Effector CD4-positive, alpha-beta T cell (primary cell): ENCODE measurements at places on chromosomes 12 and 14.

DNA sequence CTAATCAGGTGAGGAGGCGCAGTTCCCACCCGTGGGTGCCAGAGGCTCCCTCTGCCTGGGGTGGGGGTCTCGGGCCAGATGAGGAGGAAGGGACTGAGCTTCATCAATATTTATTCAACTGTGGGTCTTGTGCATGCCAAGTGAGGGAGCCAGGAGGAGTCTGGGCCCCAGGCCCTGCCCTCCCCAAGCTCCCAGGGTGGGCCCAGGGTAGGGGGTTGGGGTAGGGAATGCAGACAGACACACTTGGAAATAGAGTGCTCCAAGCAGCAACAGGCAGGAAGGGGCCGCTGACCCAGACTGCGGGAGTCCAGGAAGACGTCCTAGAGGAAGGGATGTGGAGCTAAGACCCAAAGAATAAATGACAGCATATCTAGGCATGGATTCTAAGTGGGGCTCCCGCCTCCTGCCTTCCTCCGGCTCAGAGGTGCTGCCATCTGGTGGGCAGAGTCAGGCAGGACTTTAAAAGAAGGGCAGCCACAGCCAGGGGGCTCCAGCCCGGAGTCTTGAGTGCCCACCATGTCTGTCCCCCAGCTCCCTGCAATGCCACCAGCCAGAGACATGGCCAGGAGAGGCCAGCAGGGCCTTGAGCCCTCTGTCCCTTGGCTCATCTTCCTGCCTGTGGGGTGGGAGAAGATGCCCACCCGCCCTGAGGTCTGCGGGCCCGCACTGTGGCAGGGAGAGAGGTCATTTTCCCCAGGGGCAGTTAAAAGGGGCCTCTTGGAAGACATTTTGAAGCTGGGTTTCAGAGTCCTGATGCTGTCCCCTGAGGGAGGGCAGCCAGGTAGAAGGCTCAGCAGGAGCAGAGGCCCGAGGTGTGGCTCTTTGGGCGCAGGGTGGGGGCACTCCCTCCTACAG is 70.1 kb downstream of the PHETA1 start:
- DNase-seq: peak; percentile 23

- DNase-seq: no peak
These were observed 4.1 kb downstream of the SHMT2 start for GRCh38 chr12:57233357-57234232.

GRCh38 chr12:107320033-107320928 is 226.9 kb upstream of the CRY1 start:
- DNase-seq: peak; percentile 71

- peak; percentile 64 for DNase-seq
These were observed 970 bp downstream of the CDH24 start for GRCh38 chr14:23056145-23056955.

- DNase-seq: peak; percentile 65
These were observed 576 bp downstream of the ERP29 start for GRCh38 chr12:112013601-112014402.

DNA sequence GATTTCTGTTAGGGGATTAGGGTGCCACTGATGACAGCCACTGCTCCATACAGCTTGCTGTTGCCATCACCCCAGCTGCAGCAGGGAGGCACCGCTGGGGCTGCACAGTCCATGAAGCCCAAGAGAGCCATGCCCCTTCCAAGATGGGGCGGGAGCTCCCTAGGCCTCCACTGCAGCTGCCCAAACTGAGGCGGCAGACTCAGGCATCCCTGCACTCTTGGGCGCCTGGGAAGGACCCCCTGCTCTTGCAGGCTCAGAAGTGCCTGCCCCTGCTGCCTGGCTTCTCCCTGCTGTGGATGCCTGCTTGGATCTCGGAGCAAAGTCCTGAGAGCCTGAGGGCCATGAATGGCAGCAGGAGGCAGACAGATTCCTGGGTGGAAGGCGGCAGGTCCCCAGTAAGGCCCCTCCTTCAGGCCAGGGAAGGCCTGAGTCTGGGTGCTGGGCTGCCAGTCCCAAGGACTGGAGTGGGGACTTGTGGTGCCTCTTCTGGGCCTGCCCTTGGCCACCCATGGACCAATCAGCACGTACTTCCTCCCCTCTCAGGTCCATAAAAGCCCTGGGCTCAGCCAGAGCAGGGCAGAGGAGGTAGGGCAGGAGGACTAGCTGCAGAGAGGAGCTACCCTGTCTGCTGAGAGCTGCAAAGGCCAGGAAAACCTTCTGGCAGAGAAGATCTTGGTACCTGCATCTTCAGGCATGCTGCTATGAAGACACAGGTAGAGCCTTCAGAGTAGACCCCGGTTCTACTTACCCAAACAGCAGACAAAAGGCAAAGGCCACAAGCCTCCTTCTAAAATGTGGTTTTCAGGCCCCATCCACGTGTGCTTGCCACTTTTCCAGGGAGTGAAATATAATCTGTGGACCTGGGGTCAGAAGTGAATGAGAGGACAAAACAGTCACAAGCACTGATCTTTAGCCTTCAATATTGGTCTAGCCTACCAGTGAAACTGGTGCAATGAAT is 30.0 kb upstream of the STK38L start:
- DNase-seq: no peak

GRCh38 chr12:132075714-132076553 is 68.2 kb downstream of the DDX51 start:
- no peak for DNase-seq

DNA sequence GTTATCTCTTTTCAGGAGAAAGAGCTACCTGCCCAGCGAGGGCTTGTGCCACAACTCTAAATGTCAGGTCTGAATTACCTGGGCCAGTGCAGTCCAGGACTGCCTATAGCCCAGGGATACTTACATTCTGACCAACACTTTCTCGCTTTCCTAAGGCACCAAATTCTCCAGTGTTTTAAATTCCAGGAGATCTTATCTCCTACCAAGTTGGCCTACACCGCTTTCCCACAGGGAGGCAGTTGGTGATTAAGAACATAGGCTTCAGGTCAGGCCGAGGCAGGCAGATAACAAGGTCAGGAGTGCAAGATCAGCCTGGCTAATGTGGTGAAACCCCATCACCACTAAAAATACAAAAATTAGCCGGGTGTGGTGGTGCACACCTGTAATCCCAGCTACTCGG is 41.1 kb downstream of the RPS29 start:
- no peak for DNase-seq

GRCh38 chr12:94874518-94875302 is 128.8 kb downstream of the NDUFA12 start:
- DNase-seq: no peak

DNA sequence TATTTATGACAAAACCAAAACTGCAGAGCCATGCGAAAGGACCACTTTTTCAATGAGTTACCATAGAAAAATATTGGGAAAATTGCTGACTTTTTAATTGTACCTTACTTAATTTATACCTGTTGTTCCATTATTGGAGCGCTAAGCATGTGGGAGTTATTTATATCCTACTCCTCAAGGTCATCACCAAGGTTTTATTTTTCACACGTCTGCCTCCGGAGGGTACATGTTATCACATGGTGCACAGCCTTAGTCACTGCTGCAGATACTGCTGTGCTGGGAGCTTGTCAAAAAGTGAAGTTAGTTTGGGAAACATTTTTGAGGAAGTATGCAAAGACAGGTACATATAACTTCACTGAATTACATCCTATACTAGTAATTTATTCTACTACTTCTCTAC is 1444.3 kb downstream of the AACS start:
- DNase-seq: no peak

GRCh38 chr12:79322905-79323304 is 367.9 kb downstream of the PAWR start:
- no peak for DNase-seq

GRCh38 chr12:84912198-84913128 is at the start of gene SLC6A15:
SLC6A15 (minus strand) TSS chr12:84912799; CDS start chr12:84892120, 20,679 bp downstream.
- DNase-seq: no peak

DNA sequence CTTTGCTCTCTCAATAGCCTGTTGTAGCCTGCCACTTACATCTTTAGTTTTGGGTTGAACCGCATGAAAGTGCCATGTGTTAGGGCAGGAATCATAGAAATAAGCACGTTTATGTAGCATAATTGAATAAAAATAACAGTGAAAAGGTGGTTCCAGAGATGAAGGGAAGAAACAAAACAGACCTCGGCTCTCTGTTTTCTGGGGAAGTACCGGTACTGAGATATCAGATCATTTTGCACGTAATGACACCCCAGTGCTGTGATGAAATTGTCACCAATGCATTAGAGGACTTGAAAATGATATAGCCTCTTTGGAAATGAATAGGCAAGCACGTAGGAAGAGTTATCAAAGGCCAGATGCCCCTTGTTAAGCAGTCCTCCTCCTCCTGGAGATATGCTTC is 42.5 kb upstream of the DLK1 start:
- DNase-seq: no peak

GRCh38 chr12:58801986-58802385 is 118.3 kb downstream of the LRIG3 start:
- no peak for DNase-seq

- no peak for DNase-seq
These were observed 10.6 kb upstream of the ANO6 start for GRCh38 chr12:45205165-45205825.

- no peak for DNase-seq
These were observed 7.9 kb downstream of the FOXN3 start for GRCh38 chr14:89408907-89409700.

DNA sequence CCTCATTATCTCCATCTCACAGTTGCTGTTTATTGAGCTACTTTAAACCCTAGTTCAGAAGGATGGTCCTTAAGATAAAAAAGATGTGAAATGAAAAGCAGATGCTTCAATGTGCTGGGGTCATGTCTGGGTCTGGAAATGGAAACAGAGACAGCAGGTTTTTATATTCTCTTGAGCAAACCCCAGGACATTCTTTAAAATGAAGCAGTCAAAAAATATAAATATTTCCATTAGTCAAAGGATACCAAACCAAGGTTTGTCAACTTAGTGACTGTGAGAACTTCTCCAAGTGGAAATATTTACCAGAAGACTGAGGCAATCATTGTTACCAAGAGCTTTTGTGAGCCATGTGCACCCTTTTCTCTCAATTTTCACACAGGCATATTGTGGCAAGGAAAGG is 102.5 kb upstream of the DIO2 start:
- no peak for DNase-seq

DNA sequence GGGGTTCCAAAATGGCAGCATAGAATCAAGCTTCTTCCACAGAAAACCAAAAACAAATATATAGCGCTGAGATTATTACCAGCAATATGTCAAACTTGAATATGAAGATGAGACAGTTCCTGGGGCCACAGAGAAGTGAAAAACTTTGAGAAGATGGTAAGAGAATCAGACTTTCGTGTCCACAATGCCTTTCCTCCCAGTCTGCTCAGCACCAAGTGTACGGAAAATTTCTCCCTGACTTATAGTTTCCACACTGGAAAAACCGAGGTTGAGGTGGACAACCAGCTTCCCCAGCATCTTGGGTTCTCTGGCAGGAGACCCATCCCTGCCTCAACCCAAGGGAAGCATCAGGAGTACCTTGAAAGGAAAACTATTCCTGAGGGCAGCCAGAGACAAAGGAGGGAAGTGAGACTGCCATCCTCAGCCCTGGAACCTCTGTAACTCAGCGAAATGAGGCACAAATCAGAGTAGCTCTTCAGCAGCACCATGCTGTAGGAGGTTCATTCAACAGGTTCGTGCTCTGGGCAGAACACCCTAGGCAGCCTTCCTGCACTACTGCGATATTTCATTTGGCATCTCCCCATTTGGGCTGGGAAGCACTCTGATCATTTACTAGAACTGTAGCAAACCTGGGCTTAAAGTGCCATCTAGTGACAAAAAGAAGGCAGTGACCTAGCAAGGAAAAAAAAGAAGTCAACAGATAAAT is 52.4 kb upstream of the CAPRIN2 start:
- no peak for DNase-seq

DNA sequence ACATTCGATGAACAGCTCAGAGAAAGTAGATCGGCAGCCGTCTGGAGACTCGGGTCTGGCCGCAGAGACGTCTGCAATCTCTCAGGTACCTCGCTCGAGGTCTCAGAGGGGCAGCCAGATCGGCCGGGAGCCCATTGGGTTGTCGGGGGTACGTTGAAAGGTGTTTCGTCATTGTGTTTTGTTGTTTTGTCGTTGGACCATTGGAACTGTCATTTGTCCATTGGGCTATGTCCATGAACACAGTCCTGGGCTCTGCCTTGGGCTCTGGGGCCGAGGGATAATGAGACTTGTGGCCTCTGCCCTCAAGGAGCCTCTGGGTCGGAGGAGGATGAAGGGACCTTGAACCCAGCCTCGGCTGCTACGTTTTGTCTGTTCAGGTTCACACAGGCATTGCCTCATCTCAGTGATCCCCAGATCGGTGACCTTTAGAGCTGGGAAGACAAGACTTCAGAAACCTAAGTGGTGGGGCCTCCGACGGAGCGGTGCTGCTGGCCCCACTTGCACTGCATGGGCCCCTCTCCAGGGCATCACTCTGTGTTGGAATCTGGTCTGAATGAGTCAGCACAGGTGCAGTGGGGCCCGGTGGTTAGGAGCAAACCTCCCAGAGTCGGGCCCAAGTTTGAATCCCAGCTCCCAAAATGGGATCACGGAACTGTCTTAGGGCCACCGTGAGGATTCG is 23.6 kb upstream of the MLXIP start:
- no peak for DNase-seq

- DNase-seq: no peak
These were observed 9.5 kb upstream of the CDKN3 start for GRCh38 chr14:54387328-54387727.

DNA sequence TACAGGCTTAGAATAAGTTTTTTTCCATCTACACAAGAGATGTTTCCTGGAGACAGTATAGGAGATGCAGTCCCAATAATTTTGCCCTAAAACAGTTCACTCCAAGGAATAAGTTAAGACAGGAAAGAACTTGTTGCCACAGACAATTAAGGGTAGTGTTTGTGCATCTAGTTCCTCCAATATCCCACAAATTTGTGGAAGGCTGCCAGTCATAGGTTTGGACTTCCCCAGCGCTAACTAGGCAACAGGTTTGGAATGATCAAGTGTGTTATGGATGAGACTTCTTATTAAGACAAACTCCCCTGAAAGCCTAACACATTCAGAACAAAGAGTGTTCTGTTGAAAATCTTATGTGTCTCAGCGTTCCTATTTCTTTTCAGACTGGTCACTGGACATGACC is 611.0 kb downstream of the CCER1 start:
- no peak for DNase-seq

- DNase-seq: no peak
These were observed 499.2 kb downstream of the CCER1 start for GRCh38 chr12:90455756-90456155.

DNA sequence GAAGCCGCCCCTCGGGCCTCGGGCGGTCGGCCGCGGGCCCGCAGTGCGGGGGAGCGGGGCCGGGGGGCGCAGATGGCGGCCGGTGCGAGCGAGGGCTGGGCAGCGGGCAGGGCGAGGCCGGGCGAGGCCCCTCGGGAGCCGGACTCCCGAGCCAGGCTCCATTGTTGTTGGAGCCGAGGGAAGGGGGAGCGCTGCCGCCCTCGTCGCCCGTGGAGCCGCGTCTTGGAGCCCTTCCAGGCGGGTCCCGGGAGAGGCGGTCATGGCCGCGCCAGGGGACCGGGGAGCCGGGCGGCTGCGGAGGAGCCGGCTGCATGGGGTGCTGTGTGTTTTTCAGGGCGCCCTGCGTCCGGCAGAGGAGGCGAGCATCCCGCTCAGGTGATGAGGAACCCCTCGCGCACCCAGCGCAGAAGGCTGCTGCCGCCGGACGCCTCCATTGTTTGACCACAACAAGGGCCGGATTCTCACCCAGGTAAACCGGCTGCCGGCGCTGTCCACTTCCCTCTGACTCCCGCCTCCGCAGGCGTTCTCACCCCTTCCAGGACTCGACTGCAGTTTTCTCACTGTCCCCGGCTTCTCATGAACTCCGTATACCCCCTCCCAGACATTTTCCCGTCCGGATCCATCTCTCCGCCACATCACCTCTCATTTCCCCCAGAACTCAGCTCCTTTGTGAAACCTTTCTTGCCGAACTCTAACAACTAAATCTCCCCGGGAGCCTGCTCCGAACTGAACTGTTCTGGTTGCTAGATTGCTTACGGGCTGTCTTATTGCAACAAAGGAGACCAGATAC is 732 bp downstream of the ZNF664 start:
- peak; percentile 9 for DNase-seq

- DNase-seq: no peak
These were observed 139.8 kb downstream of the FOXN3 start for GRCh38 chr14:89277203-89277602.
